Natural killer cell (primary cell): ENCODE measurements at places on chromosomes 2 and 18.

- no peak for DNase-seq
Observed at GRCh38 chr2:48043746-48044145, 137.4 kb upstream of the FBXO11 start.

GRCh38 chr2:8566155-8566670 lies 115.6 kb upstream of the ID2 start:
- no peak for DNase-seq

DNA sequence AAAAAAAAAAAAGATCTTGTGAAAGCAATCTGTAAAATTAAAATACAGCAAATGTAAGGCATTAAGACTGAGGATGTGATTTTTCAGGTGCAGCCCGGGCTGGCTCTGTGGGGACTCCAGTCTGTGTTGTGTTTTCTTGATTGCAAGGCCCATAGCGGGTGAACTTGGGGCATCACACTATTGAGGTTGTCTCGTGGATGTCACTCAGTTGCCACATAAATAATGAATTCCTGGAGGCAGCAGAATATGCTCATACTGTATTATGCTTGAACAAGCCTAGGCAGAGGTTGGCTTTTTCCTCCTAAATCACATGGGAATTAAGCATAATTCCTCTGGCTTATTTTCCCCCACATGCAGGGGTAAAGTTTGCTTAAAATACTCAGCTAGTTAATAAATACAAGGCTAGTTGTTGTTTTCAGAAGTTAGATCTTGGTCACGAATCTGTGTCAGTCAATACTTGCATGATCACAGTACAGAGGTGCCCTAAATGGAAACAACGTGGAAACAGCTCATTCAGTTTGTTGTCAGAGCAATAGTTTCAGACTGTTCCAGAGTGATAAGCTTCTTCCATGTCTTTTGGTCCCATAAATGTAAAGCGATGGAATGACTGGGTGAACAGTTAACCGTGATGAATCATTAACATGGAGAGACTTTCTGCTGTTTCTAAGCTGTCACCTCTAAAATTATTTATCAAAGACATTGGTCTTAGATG lies 16.4 kb downstream of the GEMIN6 start:
- DNase-seq: no peak

GRCh38 chr2:191713837-191714236 lies 35.9 kb downstream of the NABP1 start:
- DNase-seq: no peak

DNA sequence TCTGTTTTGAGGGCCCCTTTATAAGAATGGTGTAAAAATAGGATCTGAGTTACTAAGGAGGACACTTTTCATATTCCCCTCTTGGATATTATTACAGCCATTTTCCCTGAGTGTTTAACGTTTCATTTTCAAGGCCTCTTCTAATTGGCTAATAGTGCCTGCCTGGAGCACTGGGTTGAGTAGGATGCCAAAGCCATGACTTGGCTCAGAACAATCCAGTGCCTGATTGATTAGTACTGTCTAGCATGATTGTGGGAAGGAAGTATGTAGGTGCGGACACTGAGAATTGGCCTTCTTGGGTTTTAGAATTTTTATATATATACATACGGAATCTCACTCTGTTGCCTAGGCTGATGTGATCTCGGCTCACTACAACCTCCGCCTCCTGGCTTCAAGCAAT lies 66.1 kb downstream of the NAB1 start:
- no peak for DNase-seq

DNA sequence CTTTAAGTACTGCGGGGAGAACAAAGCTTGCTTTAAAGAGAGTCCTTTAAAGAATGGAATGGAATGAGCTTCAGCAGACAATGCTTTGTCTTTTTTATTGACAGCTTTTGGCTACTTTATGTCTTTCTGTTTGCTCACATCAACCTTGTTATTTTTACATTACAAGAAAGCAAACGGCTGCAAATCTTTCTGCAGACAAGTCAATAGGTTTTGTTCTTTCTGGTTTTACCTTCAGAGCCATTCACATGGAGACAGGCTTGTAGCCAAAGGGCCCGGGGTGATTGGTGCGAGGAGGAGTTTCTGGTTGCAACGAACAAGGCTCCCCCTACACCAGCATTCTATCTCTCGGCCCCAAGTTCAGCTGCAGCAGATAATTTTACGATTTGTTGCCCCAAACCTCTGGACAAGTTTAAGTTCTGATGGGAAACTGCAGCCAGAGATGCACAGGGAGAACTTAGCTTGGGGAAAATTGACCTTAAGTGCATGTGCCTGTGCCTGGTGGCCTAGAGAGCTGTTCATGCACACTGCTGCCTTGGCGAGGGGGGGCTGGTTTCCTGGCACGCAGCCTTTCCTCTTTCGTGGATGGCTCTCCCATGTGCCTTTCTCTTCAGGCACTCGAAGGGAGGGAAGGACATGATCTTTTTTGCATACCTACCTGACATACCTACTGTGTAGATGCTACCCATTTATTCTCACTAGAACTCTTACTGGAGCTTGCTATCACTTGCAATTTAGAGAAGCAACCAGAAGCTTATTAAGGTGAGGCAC lies 543.2 kb downstream of the DCDC2C start:
- DNase-seq: no peak

DNA sequence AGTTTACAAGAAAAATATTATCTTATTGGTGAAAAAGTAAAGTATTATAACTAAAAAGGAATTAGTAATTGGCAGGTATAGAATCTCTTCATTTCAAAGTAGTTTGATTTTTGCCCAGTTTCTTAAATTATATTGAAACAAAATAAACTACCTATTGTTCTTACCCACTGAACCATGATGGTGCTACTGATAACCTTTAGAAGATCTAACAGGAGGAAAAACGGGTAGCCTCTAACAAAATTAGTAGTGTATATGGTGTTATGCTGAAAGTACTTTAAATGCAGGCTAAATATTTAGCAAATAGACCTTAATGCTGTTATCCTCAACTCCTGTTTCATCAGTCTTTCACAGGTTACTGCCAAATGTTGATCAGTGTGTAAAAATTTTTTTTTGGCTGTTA lies 19.1 kb downstream of the MRPS9 start:
- DNase-seq: no peak

GRCh38 chr2:75251896-75252295 lies 52.6 kb upstream of the TACR1 start:
- DNase-seq: no peak

DNA sequence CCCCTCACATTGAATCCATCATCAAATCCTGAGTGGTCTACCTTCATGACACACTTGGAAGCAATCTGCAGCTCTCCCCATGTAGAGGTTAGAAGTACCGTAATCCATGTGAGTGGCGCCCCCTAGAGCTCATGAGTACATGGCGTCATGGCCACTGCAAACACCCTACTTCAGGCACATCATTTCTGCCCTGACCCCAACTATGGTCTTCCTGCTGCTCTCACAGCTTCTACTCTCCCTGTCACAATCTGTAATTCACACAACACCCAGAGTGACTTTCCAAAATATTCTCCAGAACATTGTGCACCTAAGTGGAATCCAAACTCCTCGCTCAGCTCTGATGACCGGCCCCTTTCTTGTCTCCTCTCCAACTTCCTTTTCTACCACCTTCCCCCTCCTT lies 141.9 kb downstream of the ANKRD44 start:
- DNase-seq: peak; percentile 63

- peak; percentile 31 for DNase-seq
Observed at GRCh38 chr2:241215421-241215820, 26.9 kb downstream of the ANO7 start.

GRCh38 chr2:147530033-147530432 lies 314.8 kb upstream of the ACVR2A start:
- no peak for DNase-seq
